MG63 (cell line): ENCODE measurements at places on chromosomes 7 and 10. TPM values are rescaled to one million over a fixed set of nuclear protein-coding genes. Genes with fewer than 3 reads are reported as not detected.

- no peak for DNase-seq
These were observed 48.4 kb upstream of the BTRC start for GRCh38 chr10:101305320-101306241.

DNA sequence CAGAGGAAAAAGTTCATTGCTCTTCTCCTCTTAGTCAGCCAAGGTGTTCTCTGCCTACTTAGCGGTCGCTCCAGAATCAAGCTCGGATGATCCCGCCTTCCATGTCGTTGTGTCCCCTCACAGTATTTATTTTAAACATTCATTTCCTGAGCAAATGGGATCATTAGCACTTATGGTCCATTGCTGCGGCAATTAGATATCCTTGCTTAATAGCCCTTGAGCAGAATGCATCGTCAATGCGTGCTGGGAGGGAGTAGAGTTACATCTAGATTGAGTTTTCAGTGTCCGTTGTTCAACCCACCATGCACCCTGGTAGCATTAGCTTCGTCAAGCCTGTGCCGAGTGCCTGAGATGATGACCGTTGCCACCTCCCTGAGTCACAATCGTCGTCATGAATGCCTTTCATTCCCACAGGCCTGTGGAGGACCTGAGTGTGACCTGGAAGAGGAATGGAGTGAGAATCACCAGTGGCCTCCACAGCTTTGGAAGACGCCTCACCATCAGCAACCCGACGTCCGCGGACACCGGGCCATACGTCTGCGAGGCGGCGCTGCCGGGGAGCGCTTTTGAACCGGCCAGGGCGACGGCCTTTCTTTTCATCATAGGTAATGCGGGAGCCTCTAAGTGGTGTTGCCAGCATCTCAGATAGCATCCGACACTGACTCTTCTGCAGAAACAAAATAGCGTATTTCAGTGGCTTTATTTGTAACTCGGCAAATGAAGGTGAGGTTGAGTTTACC lies 650.4 kb downstream of the SDK1 start:
- DNase-seq: no peak

GRCh38 chr10:91672021-91672608 lies 39.2 kb upstream of the PPP1R3C start:
- DNase-seq: peak; percentile 64

- no peak for DNase-seq
These were observed 574.5 kb downstream of the TYW1 start for GRCh38 chr7:67571026-67571545.

DNA sequence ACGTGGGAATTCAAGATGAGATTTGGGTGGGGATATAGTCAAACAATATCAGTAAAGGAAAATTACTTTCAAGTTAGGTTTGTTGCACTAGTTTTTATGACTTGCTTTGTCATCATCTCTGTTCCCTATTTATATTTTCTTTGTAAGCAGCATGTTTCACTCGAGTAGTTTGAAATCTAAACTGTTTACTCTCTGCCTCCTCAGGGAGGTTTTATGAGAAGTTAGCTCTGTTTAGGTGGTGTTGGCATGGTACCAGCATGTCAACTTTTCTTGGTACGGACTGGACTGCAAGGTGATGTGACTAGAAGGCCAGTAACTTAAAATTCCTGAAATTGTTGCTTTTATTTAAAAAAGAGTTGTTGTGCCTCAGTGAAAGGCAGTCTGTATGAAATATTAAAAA lies 59.2 kb upstream of the MTPN start:
- no peak for DNase-seq

DNA sequence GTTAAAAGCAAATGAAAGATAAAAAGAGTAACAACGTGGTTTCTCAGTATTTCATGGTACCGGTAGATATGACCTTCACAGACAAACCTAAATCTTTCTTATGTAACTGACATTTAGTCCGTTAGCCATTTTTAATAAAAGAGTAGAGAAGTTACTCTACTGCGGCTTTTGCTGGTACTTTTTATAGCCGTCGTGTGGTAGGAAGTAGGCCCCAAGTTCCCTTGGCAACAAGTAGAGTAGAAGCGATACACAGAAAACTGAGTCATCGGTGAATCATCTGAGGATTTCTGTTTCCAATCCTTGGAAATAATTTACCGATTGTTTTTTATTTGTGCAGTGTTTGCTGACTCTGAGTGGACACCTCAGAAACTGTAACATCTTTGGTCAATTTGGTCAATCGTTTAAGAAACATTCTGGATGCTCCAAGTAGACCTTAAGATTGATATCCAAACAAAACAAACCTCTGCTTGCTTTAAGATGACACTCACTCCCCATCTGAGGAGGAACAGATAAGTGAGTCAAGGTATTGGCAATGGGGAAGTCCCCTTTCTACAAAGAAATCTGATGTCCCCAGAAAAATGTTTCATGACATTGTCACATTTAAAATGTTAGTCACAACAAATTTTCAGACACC lies 63.9 kb upstream of the AHR start:
- peak; percentile 65 for DNase-seq

- DNase-seq: peak; percentile 64
These were observed 45.3 kb upstream of the OSBPL3 start for GRCh38 chr7:25025218-25025671.

GRCh38 chr7:14115701-14116100 lies 126.2 kb upstream of the ETV1 start:
- DNase-seq: no peak

GRCh38 chr10:117552156-117552631 lies 9.6 kb downstream of the EMX2 start:
- no peak for DNase-seq

GRCh38 chr7:88795553-88795952 lies at the start of gene TEX47:
TSS of gene TEX47 (minus strand) at chr7:88795737. CDS start at chr7:88794942, 795 bp downstream.
- DNase-seq: no peak

DNA sequence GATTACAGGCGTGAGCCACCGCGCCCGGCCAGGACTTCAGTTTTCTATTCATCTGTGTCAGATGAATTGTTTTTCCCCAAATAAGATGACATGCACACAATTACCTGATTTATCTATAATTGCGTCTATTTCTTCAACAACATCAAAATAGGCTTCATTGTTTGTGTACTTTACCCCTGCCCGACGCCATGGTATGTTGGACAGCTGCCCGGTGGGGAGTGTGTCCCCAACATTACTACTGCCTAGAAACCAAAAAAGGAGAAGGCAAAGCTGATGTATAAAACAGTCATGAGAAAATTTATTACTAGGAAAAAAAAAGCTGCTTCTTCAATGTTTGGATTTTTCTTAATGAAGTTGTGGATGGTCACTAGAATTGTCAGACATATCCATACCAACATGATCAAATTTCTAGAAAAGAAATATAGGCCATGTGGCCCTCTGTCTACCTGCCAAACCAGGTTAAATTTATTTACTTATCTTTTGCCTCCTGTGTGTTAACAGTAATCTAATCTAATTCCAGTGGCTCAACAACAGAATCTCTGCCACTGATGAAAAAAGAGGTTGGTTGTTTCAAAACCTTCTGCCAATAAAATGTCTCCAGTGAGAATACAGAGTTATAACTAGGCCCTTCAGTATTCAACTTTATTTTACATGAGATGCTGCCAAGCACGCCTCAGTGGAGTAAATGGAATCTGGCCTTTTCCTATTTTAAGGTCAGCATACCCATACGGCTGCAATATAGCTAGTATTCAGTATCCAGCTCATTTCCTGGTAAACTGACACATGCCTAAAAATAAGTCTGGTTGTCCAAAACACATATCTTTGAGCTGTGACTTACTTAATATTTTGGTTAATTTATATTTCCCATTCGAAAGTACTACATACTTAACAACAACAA lies 16.5 kb downstream of the AP3M1 start:
- DNase-seq: no peak

GRCh38 chr10:60312818-60313588 lies 76.7 kb downstream of the ANK3 start:
- no peak for DNase-seq

DNA sequence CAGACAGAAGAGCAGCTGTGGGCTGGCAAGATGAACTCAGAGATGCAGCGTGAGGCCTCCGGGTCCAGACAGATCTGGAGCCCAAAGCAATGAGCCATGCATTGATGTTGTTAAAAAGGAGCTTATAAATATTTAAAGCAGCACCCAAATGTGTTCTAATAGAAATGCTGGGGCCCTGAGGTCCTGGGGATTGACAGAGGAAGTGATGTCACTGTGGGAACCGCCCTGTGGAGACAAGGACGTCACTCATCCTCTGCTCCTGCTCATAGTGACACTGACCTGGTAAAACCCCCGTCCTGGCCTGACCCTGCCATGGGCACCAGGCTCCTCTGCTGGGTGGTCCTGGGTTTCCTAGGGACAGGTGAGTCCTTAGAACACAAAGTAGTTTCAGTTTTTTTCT lies 197.0 kb upstream of the PRSS58 start:
- DNase-seq: no peak

DNA sequence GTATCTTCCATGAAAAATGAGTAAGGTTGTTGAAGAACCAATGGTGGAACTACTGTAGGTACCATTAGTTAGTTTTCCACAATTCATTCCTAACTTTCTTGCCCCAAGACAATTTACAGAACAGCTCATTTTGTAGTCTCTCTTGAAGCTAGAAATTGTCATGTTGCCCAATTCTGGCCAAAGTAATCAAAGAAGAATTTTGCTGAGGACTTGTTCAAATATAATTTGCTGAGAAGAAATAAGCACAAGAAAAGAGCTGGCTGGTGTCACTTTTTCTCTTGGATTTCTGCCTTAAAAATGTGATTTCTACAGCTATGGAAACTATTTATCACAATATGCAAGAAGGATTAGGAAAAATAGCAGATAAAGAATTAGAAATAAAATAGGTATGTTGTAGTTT lies 199.2 kb upstream of the SEMA3A start:
- no peak for DNase-seq

DNA sequence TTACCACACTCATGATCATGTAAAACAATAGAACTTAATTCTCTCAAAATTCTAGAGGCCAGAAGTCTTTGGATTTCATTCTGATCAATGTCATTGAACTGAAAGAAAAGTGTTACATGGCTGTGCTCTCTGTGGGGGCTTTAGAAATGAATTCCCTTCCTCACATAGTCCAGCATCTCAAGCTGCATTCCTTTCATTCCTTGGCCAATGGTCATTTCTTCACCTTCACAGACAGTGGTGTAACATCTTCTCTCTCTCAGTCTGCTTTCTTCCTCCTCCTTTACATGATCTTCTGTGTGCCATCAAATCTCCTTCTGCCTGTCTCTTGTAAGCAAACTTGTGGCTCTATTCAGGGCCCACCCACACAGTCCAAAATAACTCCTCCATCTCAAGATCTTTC lies 735.3 kb downstream of the SUGCT start:
- DNase-seq: no peak

GRCh38 chr7:121697731-121698316 lies 175.1 kb upstream of the PTPRZ1 start:
- no peak for DNase-seq

GRCh38 chr10:120729547-120729946 lies 121.6 kb upstream of the WDR11 start:
- no peak for DNase-seq

- DNase-seq: no peak
These were observed 87.4 kb downstream of the TCERG1L start for GRCh38 chr10:131224106-131224505.

- no peak for DNase-seq
These were observed 4.5 kb downstream of the SAP25 start for GRCh38 chr7:100568896-100569844.

- DNase-seq: no peak
These were observed 6.9 kb upstream of the TNS3 start for GRCh38 chr7:47588704-47589225.

GRCh38 chr10:32346551-32347362 lies at the start of gene EPC1:
TSS of gene EPC1 (minus strand) at chr10:32347158. CDS start at chr10:32346915, 243 bp downstream.
- DNase-seq: peak; percentile 86

DNA sequence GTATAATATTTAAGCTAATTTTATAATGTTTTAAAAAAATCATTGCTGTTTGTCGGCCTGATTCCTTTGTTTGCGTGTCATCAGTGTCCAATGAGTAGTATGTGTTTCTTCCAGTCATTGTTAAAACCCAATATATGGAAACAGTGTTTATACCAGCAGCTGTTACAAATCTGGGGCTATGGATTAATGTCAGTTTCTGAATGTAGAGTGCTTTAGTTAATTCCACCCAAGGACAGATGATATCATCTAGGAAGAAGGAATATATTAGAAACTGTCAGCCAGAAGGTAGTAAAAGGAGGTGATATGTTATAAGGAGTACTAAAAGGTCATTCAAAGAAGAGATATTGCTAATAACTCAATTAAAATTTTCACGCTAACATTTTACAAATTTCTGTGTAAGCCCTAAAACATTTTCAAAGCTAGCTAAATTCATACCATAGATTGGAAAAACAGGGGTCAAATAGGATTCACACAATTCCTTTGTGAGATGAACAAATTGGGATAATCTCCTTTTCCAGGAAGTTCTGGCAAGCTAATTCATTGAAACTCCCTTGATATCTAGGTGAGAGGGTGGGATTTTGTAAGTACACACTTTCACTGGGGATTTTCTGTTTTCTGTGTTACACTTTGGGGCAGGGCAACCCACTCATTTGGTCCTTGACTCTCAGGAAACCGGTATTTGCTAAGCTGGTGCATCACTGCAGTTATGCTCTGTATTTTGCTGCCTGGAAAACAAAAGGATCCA lies 448.8 kb downstream of the LRMDA start:
- DNase-seq: no peak

DNA sequence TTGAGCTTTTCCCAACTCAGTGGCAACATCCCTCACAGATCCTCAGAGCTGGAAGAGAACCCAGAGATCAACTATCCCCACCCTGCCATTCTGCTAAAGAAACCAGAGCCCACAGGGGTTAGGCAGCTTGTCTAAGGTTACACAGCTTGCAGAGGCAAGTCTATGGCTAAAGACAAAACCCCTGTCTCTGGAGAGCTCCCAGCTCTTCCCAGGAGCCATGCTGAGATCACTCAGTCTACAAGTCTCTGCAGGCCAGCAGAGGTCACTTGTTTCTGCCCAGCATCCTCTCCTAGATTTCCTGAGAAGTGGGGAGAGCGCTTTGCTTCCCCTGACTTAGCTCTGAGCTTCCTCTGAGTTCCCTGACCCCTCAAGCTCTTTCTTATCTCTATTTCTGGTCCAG lies 28.5 kb upstream of the LOXL4 start:
- DNase-seq: peak; percentile 36

- no peak for DNase-seq
These were observed 8.4 kb downstream of the PLXDC2 start for GRCh38 chr10:19824381-19825342.

GRCh38 chr7:6379886-6380285 lies 67.9 kb downstream of the DAGLB start:
- no peak for DNase-seq

AIFM2 gene
- total RNA-seq: 20.7 and 21.8 TPM in 2 replicates

PAPSS2 gene
- total RNA-seq: 34.2 and 38.6 TPM in 2 replicates

MLXIPL gene
- total RNA-seq: not detected in 2 replicates

MYH16 gene
- total RNA-seq: not detected in 2 replicates

PTF1A gene
- not detected in 2 replicates for total RNA-seq

ZNF804B gene
- total RNA-seq: not detected in 2 replicates

VAX1 gene
- not detected in 2 replicates for total RNA-seq

SUPV3L1 gene
- 21.2 and 23.3 TPM in 2 replicates for total RNA-seq

OR2A1 gene
- not detected in 2 replicates for total RNA-seq

PNLIPRP3 gene
- total RNA-seq: not detected in 2 replicates

PON1 gene
- total RNA-seq: not detected in 2 replicates

TLX1 gene
- not detected in 2 replicates for total RNA-seq

TUBB8 gene
- total RNA-seq: not detected in 2 replicates

IGF2BP3 gene
- 51.8 and 80.7 TPM in 2 replicates for total RNA-seq

NEUROG3 gene
- total RNA-seq: not detected in 2 replicates

PAPOLB gene
- 0.94 TPM in 1 of 2 replicates, not detected in the other for total RNA-seq

GPR26 gene
- not detected in 2 replicates for total RNA-seq

COL1A2 gene
- 218 and 306 TPM in 2 replicates for total RNA-seq
